Bone marrow (tissue), 2 donors: ENCODE measurements at places on chromosomes 12 and 14.
A peak's percentile ranks its signal among the peaks of the same experiment; 100 is the strongest.

- DNase-seq, result peak; percentile 57
Measured at GRCh38 chr14:33435911-33436689, 497.4 kb downstream of the NPAS3 start.

GRCh38 chr12:13900718-13901117 lies 80.7 kb downstream of the GRIN2B start:
- no peak for DNase-seq

GRCh38 chr12:106251631-106252455 lies 4.0 kb upstream of the CKAP4 start:
- no peak for DNase-seq

DNA sequence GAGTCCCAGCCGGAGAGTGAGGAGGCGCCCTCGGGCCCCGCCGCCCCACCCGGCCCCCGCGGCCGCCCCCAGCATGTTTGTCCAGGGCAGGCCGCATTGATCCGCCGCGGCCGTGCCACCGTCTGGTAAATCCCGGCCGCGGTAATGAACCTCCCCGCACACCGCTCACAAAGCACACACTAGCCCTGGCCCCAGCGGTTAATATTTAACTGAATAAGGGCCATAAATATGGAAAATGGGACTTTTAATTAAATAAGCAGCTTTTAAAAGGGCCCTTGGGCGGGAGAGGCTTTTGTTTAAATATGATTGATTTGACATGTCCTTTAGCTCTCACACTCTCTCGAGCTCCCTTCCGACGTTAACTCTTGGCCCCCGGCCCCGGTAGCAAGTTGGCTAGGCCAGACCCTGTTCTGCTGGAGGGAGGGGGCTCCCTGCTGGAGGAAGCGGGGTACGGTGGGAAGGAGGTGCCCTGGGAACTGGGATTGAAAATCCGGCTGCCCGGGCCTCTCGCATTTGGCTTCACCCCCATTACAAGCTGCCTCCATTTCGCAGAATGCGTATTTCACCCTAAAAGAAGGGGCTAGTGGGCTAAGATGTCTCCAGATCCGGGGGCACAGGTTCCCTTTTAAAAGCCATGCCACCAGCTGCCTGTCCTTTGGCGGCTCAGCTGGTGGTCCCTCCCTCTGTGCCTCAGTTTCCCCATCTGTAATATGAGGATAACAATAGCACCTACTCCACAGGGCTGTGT lies 199.8 kb downstream of the RBM19 start:
- DNase-seq, result no peak

GRCh38 chr12:26153421-26154154 lies 28.8 kb upstream of the BHLHE41 start:
- DNase-seq, result no peak

DNA sequence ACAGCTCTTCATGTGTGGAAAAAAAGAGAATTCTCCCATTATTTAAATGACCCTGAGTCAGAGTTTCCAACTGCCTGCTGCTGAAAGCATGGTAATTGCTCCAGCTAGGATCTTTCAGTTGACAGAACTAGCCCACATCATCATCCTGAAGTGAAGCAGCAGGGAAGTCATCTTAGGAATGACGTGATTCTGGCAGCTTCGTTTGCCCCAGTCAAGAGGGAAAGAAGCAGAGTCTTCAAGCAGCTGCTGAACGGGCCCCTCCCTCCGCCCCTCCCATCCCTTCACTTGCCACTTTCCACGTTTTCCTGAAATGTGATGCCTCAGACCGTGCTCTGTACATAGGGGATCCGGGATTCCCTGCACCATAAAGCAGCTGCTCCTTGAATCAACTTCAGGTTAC lies 455.0 kb upstream of the TMEM132C start:
- DNase-seq, result no peak

GRCh38 chr12:132856581-132856980 lies 27.9 kb upstream of the GOLGA3 start:
- no peak for DNase-seq

DNA sequence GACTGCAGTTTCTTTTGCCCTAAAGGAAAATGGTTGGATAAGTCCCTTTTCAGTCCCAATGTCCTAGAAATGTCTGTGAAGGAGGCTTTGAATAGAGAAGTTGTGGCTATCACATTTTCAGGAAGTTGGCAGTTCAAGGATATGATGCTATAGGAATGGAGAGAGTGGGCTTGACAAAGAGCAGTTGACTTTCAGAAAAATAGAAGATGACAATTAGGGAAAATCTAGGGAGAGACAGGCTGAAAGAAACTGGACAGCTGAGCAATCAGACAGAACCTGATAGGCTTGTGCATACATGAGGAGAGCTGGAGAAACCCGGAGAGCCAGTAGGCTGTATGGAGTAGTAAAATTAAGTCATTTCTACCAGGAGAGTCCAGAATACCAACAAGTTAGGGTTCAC lies 50.5 kb downstream of the LMNTD1 start:
- no peak for DNase-seq
